ENCODE measurements at places on chromosomes 4 and X.

GRCh38 chr4:99202536-99202935 is 16.5 kb downstream of the ADH6 start:
- DNase-seq: peak; percentile 48

DNA sequence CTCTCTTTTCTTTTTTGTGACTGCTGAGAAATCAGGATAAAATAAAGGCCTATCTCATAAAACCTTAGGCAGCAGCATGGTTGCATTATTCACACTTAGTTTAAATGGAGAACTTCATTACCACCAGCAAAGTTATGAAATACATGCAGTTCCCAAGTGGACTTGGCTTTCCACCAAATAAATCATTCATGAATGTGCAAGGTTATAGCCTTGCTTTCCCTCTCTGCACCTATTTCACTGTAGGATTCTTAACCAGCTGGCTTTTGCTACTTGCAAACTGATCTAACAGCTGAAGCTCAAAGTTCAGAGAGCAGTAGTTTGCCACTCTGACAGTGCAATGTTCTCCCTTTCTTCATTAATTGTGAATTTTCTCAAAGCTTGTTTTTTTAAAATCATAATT is 140.1 kb upstream of the SMIM31 start:
- DNase-seq: peak; percentile 73

- DNase-seq: no peak
Measured at GRCh38 chr4:111628437-111628836, 516.8 kb upstream of the FAM241A start.

- no peak for DNase-seq
Measured at GRCh38 chr4:127209580-127210095, 423.1 kb upstream of the INTU start.

DNA sequence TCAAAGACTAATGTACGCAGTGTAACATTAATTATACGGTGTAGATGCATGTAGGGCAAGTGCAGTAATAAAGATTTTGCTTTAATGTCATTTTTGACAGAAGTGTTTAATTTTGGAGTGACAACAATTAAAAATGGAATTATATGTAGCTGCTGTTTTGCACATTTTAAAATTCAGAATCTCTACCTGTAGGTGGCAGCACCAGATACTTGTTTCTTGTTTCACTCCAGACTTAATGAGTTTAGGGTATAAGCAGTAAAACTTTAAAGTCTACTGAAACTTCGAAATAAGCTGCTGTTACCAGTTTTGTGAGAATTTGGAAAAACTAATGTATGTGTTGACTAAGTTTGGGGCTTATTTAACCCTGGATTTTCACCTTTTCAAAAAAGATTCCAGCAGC is 144.9 kb downstream of the POLA1 start:
- peak; percentile 23 for DNase-seq

DNA sequence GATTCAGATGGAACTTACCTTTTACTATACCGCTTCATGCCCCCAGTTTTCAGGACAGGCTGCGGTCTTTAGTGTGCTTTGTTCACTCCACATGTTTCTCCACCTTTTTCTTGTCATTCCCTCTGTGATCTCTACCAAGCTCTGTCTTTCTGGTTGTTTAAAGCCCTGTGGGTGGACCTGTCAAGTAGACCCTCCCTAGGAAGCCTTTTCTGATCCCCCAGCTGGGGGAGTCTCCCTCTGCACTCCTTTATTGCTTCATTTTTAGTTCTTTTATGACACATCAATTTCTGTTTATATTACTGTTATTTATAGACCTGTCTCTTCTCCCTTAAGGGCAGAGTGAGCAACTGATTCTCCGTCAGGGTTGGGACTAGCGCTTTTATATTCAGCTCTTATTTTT is 150.2 kb downstream of the C4orf33 start:
- DNase-seq: no peak

DNA sequence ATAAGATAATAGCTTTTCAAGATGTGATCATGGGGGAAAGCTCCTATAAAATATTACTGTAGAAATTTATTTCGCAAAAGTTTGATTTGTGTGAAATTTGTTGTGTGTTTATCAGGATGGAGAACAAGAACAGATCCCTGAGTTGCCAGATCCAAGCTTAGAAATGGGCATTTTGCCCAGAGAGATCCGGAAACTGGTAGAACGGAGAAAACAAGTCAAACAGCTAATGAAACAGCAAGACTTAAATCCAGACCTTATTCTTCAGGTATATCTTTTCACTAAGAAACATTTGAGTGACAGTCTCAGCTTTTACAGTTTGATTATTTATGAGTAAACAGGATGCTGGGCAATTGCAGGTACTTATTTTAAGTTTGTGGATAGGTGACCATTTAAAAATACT is 54.5 kb downstream of the POLA1 start:
- DNase-seq: no peak

GRCh38 chrX:42077675-42078074 is 154.3 kb upstream of the CASK start:
- DNase-seq: no peak

- DNase-seq: no peak
Measured at GRCh38 chr4:85142451-85142850, 176.0 kb upstream of the WDFY3 start.

GRCh38 chr4:25489253-25489797 is 112.3 kb downstream of the ANAPC4 start:
- DNase-seq: no peak

DNA sequence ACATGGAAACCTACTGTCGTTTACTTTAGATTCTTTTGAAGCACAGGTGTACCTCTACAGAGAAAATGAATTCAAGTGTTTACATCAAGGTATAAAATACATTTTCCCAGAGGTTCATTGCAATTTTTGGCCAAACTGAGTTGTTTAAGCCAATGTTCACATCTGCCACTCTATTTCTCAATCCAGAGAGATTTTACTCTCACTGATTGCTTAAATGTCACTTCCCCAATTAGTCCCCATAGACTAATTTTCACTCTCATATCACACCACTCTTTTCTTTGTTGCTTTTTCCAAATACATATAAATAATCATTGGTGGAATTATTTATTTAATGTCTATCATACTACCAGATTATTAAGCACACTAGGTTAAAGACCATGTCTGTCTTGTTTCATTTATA is 271.8 kb downstream of the PPP3CA start:
- no peak for DNase-seq

DNA sequence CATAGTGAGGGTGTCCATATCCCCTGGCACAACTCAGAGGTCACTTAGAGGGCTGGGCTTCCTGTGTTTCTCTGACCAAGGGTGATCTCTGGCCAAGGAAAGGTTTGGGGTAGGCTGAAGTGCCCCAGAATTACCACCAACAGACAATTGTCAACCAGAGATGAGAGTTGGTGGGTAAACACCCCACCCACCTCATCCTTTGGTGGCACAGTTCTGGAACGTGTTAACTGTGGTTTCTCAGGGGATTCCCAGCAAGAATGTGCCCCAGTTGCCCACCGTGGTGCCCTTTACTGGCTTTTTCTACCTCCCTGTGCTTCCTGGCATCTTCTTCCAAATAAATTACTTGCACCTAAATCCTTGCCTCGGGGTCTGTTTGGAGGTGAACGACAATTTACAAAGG is 17.1 kb downstream of the GRPR start:
- DNase-seq: no peak

DNA sequence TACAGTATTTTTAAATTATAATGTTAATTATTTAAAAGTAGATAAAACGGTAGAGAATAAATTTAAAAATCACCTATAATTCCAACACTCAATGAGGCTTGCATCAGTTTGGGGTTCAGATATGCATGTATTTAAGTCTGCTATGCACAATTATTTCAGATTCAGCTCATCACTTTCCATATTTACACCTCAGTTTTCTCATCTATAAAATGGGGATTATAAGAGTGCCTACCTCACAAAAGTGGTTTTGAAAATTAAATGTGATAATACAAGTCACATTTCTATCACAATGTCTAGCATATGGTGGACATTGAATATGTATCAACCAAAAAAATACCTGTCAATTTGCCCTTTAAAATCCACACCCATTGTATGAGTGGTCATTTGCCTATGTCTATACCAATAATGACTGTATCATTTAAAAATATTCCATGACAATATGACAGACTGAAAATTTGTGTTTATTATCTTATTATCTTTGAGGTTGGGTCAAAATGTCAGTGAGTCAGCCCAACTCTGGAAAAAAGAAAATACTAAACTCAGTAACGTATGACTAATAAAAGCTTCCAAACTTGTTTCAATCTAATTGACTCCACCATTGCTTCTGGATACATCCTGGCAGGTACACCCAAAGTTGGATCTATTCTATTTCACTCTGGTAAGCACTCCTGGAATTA is 20.8 kb downstream of the OR13H1 start:
- no peak for DNase-seq

- no peak for DNase-seq
Measured at GRCh38 chrX:9420275-9421265, 44.3 kb upstream of the TBL1X start.

DNA sequence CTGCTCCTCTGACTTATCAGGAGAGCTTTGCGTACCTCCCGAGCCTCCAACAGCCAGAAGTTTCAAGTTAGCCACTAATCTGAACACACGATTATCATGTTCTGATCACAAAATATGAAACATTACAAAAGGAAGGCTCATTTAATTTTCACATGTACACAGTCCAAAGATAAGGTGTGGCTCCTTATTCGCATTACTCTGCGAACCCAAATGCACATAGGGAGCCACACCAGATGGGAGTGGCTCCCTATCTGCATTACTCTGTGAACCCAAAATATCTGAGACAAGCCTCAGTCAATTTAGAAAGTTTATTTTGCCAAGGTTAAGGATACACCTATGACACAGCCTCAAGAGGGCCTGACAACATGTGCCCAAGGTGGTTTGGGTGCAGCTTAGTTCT is 28.4 kb downstream of the TLR8 start:
- DNase-seq: no peak

DNA sequence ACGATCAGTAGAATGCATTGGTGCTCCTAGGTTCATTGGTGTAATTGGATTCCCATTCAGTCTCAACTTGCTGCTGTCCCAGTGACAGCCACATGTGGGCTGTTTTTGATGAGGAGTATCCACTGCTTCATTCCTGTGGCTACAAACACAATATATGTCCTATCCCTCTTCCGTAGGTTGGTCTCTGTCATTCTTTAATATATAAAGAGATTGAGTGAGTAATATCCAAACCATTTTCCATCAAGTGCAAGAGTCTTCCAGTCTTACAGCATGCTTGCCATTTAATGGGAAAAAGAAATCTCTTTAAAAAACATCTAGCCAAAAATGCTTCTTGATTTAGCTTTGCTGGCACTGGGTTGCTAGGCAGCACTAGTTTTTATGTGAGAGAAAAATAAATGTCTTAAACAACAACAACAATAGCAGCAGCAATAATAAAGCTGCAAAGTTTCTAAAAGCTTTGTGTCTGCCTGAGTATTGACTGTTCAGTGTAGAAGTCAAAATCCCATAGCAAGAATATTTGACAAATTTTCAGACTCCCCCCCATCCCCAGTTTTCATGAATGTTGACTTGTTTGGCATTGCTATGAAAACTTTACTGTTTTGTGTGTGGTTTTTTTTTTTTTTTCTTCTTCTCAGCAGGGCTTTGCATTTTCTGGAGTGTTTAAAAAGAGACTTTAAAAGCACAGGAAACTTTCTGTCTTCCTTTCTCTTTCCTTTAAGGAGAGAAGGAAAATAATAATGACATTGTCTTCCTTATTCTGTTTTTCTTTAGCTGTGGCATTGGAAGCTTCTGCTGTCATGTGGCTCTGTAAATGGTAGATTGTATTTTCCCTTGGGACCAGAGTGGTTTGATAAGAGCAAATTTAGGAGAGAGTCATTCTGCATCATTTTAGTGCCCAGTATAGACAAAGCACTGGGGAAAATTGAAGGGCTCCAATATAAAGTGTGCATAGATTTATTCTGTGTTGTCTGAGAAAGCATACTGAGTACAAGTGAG is 244.3 kb downstream of the ARHGAP10 start:
- DNase-seq: no peak

- no peak for DNase-seq
Measured at GRCh38 chr4:18518098-18518497, 496.5 kb upstream of the LCORL start.

DNA sequence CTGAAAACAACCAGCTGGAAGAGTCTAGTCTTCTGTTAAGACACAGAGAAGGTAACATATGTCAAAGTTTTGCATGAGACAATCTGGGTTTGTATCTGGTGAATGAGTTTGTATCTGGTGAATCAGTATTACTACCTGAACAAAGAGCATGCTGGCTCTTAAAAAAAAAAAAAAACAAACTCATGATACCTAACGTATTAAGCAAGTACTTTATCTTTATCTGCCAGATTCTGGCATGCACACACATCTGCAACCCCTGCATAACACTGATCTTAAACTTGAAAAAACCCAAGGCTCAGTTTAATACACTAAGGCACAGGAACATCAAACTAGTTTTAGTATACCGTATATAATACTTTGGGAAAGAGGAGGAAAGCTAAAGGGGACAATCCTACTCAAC is 5.8 kb downstream of the YTHDC1 start:
- no peak for DNase-seq

GRCh38 chr4:14059006-14059405 is 431.5 kb upstream of the BOD1L1 start:
- DNase-seq: peak; percentile 52

- no peak for DNase-seq
Measured at GRCh38 chr4:36740796-36741310, 459.4 kb downstream of the DTHD1 start.

- peak; percentile 29 for DNase-seq
Measured at GRCh38 chr4:7524064-7524682, 89.4 kb upstream of the PSAPL1 start.

DNA sequence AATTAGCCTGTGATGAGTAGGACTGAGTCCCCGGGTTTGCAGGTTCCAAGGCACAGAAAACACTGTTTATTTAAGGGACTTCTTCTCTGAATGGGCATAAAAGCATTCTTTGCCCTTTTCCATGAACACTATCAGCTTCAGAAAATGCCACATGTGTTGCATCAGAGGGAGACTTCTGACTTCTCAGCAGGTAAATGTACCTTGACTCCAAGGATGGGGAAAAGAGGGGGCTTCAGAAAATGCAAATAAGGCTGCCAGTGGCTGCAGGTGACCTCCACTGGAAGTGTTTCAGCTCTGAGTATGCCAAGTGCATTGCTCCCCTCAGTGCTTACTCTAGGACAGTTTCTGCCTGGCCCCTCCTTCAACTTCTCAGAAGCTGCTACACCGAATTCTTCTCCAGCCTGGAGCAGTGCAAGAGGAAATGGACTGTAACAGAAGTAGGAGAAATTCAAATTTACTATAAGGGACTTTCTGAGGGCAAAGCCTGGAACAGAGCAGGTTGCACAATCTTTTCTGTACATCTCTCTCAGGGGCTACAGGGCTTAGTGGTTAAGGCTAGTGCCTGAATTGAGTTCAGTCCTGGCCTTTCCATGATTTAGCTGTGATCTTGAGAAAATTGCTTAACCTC is 233.2 kb downstream of the PTTG2 start:
- peak; percentile 46 for DNase-seq

- DNase-seq: peak; percentile 55
Measured at GRCh38 chrX:45537936-45538335, 337.3 kb upstream of the DIPK2B start.

DNA sequence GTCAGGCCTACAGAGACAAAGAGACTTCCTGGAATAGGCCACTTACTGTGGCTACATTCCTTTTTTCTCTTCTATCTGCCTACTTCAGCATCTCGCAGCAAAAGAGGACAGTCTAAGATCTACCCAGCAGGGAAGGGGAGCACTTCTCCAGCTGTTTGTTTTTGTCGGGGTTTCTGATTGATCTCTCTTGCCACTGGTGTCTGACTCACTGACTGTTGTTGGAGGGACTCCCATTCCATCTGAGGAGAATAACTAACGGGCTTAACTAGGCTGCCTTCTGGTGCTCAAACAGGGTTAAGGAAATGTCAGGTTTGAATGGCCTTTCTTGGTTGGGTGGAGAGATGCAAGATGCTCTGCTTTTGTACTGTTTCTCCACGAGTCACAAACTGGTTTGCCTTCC is 100.2 kb upstream of the TMEM164 start:
- peak; percentile 35 for DNase-seq
